Dermis microvascular lymphatic vessel endothelial cell (primary cell): ENCODE measurements at places on chromosomes 12 and 14. TPM values are rescaled to one million over a fixed set of nuclear protein-coding genes. Genes with fewer than 3 reads are reported as not detected.

MEG3 gene
- total RNA-seq: 1.2 and 10.1 TPM in 2 replicates

AICDA gene
- total RNA-seq: not detected in 2 replicates

IL22 gene
- not detected in 2 replicates for total RNA-seq

GPR68 gene
- 0.63 and 0.90 TPM in 2 replicates for total RNA-seq

IL25 gene
- under 0.01 TPM in 1 of 2 replicates, not detected in the other for total RNA-seq

ESR2 gene
- total RNA-seq: under 0.01 and 0.39 TPM in 2 replicates

ARID4A gene
- total RNA-seq: 8.7 and 10.6 TPM in 2 replicates

TEX52 gene
- total RNA-seq: not detected in 2 replicates
